ENCODE measurements at places on chromosomes 1 and 21.

DNA sequence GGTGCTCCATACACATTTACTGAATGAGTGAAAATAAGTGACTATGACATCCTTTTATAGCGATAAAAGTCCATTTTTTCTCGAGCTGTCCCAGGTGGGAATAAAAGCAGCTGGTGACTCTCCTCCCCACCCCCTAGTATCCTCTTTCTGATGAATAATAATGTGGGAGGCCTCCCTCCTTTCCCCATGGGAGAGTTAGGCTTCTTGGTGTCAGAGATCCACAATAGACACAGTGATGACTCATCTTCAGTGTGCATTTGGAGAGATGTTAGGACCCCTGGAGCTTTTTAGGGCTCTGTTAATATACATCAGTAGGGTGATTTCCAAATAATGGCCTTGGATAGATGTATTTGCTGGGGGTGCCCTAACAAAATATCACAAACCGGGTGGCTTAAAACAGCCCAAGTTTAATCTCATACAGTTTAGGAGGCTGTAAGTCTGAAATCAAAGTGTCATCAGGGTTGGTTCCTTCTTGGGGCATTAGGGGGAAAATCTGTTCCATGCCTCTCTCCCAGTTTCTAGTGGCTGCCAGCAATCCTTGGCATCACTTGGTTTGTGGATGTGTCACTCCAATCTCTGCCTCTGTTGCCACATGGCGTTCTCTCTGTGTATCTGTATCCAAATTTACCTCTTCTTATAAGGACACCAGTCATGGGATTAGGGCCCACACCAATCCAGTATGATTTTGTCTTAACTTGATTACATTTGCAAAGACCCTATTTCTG, 4.4 kb upstream of the PHC2 start:
- DNase-seq, result no peak

DNA sequence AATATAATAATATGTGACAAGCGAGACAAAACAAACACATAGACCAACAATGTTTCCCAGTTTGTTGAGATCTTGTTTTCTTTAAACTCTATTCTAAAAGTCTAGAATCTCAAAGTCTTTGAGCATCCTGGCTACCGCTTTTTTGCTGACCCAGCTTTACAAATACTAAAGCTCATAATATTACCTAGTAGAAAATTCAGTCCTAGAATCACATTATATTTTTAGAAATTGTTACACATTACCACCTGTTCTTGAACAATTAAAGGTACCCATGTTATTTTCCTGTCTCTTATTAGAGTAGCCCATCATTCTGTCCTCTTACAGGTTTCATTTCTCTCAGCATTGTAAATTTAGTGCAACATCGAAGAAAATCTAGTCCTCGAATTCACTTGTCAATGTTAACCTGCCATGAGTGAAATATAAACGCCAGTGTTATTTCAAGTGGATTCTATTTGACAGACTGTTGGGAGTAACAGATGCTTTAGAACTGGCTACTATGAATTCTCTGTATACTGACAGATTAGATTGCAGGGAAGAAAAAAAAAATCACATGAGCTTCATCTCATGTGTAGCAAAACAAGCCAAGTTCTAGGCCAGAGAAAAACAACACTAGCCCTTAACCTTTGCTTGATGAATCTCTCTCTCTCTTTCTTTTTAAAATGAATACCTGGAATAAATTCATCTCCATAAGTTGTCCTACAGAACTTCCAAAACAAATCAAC, 851.2 kb upstream of the ADAMTS5 start:
- no peak for DNase-seq

GRCh38 chr1:100847361-100848082, 47.1 kb downstream of the EXTL2 start:
- no peak for DNase-seq

DNA sequence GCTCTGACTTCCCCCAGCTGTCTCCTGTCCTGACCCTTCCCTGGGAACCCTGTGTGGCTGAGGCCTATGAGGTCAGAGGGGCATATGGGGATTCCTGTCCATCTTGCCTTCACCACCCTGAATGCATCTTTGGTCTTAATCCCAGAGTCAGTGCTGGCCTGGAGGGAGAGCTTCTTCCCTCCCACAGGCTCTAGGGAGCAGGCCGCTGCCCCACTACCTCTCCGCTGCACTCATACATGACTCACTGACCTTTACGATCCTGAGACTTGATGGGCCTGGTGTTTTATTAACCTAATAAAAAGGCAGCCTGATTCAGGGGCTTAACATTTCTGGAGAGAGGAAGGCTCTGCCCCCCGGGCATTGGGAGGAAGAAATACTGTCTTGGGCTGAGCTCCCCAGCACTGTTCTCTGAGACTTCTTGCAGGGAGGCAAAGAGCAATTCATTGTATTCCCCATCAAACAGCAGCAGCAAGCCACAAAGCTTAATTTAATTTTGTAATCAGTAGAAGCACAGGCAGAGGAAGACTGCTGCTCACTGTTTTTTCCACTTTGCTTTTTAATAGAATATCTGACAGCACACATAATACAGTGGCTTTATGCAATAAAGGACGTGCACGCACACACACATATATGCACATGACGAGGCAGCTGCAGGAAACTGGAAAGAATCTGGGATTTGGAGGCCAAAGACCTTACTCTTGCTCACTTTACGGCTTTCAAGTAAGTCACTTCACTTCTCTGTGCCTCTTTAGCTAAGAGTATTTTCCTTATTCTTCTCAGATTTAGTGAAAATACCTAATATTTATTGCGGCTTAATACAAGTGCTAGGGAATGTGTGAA, 89.2 kb upstream of the GRIK3 start:
- DNase-seq, result no peak

GRCh38 chr1:67427947-67428346, 2.3 kb downstream of the SERBP1 start:
- no peak for DNase-seq

GRCh38 chr1:231153726-231154125, 8.1 kb upstream of the TRIM67 start:
- DNase-seq, result no peak

DNA sequence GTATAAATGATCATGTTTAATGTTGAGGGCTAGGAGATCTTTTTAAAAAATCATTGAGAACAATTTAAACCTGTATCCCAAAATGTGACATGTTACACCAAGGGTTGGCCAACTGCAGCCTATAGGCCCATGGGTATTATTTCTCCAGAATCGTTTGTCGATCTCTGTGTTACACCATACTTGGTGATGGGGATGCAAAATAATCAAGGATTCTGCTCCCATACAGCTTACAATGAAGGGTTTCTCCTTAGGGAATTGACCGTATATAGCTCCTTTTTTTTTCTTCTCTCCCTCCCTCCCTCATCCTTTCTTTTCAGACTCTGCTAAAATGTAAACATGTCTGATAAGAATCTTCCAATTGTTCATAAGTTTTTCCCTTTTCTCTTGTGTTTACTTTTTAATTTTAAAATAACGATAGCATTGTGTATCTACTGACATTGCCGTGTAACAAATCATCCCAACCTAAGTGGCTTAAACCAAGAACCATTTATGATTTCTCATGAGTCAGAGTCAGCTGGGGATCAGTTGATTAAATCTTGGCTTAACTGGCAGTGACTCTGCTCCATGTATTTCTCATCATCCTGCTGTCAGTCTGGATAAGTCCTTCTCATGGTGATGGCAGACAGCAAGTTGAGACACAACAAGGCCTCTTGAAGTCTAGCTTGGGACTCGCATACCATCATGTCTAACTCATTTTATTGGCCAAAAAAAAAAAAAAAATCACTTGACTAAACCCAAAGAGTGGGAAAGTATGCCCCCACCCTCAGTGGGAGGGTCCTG, 48.0 kb downstream of the MARK1 start:
- DNase-seq, result no peak

DNA sequence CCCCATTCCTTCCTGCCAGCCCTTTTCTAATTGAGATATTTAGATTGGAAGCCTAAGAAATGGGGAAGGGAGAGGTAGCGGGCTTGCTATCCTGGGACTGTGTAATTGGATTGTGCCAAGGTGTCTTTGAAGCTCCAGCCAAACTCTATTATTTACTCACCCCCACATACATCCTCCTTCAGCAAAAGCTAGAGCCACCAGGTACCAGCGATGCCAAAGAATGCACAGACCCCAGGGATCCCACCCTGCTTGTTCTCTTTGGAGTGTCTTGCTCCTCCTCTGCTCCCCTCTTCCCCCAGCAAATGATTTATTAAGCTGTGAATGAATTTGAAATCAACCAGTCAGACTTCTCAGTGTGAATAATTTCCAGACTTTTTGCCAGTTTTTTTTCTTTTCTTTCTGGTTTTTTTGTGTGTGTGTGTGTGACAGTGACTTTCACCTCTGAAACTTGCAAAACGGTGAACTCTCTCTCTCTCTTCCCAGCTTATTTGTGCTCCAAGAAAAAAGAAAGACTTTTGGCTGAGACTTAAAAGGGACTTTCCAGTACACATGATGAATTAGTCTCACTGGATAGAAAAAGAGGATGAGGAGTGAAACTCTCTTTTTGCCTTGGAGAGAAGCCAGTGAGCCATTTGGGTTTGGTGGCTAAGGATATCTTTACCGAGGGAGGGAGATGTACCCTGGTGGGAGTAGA, 1.8 kb downstream of the VASH2 start:
- no peak for DNase-seq

DNA sequence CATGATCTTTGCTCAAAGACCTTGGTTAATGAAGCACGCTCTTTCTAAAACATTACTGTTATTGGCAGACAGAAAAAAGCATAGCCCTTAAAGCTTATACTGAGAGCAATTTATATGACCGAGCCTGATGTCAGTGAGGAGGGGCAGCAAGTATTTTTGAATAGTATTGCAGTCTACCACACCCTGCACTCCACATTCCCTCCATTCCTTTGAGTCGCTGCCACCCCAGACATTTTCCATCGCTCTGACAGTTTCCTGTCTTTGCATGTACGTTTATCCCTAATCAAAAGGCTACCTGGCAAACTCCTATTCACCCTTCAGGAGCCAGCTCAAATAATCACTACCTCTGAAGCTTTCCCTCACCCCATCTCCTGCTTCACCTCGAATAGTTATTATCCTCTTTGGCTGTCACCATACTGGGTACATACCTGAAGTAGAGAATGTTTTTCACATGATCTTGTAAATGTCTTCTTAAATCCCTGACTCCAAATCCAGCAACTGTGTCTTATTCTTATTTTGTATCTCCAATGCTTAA, 5.5 kb upstream of the JUN start:
- DNase-seq, result no peak

GRCh38 chr1:58732087-58732775, 32.4 kb upstream of the MYSM1 start:
- no peak for DNase-seq

DNA sequence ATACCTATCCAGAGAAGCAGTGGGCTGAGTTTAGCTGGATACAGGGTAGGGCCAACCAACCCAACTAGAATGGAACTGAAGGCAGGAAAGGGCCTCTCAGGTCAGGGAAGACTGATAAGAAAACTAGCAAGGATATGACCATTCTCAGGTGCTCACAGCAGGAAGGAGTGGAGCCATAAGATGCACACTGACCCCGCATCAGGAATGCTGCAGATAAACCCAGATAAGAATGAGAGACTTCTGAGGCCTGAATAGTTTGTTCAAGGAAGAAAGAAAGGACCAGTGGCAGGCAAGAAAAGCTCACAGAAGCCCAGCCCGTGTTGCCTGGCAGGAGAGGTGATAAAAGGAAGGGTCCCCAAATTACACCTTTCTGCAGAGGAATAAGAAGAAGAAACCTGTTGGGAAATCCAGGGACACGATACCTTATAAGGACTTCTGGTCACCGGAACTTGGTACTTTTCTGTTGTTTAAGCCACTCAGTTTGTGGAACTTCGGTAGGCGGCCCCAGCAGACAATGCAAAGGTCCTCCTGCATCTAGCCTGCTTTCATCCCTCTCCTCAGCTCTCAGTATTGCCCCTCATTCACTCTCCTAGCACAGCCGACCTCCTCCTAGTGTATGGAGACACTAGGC, 58.9 kb downstream of the ATP1A1 start:
- DNase-seq, result no peak

DNA sequence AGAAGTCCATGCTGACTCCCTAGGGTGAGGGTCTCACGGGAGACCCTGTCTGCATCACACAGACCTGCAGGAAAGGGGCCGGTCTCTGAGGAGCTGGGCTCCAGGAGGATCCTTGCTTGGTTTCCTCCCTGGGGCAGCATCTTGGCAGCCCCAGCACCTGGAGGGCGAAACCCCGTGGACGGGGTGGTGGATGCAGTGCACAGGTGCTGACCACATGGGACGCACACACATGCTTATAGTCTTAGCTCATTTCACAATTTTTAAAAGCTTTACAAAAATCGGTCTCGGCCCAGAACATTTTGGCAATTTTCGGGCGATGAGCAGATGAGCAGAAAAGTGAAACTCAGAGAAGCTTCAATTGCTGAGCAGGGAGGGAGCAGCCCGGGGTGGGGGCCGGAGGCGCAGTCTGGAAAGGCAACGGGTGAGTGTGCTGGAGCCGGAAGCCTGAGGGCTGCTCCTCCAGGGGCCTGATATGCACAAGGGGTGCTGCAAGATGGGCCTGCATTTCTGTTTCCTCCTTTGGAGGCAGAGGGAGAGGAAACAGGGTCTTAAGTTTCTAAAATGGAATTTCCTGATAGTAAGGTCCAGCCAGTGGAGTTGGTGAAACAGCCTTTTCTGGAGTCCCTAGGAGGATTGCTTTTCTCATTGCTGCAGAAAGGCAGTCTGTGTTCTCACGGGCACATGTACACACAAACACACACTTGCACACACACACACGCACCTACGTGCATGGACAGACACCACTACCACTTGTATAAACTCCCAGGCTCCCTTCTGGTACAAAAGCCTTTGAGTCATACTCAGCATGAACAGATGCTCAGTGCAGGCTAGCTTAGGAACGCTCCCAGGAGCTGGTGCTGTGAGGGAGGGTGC, 60.6 kb downstream of the SCCPDH start:
- DNase-seq, result no peak

GRCh38 chr1:10132852-10133251, 77.5 kb upstream of the KIF1B start:
- DNase-seq, result no peak

DNA sequence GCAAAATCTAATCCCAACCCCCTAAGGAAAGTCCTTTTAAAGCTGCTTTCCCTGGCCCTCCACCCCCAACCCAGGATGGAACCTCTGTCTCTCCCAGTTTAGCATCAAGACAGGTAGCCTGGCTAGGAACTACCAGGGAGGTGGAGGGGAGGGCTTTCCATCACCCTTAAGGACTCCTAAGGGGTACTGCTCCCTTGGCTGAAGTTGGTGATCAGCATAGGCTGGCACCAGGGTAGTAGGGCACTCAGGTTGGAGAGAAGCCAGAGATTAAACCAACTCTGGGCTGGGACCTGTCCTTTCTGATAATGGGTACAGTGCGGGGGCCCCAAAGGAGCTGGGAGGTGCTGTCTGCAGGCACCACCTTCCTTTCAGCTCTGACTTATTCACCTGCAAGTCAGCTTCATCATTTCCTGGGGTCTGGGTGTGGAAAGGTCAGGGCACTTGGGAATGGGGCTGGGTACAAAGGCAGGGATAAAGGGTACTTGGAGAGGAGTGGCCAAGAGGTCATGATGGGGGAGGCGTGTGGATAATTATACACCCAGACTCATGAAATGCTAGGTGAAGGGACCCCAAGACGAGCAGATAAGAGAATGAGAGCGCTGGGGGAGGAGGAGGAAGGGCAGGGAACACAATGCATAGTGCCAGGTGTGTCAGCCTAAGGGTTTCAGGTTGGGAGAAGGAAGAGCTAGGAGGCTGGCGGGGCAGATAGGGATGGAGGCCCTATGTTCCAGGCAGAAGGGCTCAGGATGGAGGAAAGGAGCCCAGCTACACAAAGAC, 1.2 kb downstream of the ARHGEF2 start:
- no peak for DNase-seq
